Uterus (tissue), 4 donors: ENCODE measurements at places on chromosomes 3 and 15. TPM values are rescaled to one million over a fixed set of nuclear protein-coding genes. Genes with fewer than 3 reads are reported as not detected.
A peak's percentile ranks its signal among the peaks of the same experiment; 100 is the strongest.

Gene DNAJB8
- not detected for total RNA-seq

Gene ITPR1
- 162 TPM for total RNA-seq

Gene ZNF592
- total RNA-seq = 4.7 TPM

Gene ACOX2
- 10.3 TPM for total RNA-seq

GRCh38 chr3:57756528-57757401 lies 656 bp downstream of the SLMAP start:
- peak overlapping the region; percentile 96 for H3K4me3 ChIP-seq
- H3K4me1 ChIP-seq = peaks cover 4% of the 10 kb centered on the region
- peak; percentile 59 for DNase-seq
- no peaks in the 10 kb centered on the region for H3K27me3 ChIP-seq
- peak overlapping the region; percentile 91 for H3K27ac ChIP-seq

- no peaks in the 10 kb centered on the region for H3K4me1 ChIP-seq
- no peak overlapping the region for H3K27ac ChIP-seq
- H3K36me3 ChIP-seq = no peaks in the 10 kb centered on the region
Observed at GRCh38 chr15:91348752-91349500, 248.9 kb downstream of the SV2B start.

GRCh38 chr3:128665362-128666021 lies 14.9 kb upstream of the RPN1 start:
- H3K27me3 ChIP-seq = no peaks in the 10 kb centered on the region
- no peaks in the 10 kb centered on the region for H3K4me1 ChIP-seq
- no peak for DNase-seq
- no peak overlapping the region for H3K27ac ChIP-seq
- no peak overlapping the region for H3K4me3 ChIP-seq
- no peaks in the 10 kb centered on the region for H3K36me3 ChIP-seq

DNA sequence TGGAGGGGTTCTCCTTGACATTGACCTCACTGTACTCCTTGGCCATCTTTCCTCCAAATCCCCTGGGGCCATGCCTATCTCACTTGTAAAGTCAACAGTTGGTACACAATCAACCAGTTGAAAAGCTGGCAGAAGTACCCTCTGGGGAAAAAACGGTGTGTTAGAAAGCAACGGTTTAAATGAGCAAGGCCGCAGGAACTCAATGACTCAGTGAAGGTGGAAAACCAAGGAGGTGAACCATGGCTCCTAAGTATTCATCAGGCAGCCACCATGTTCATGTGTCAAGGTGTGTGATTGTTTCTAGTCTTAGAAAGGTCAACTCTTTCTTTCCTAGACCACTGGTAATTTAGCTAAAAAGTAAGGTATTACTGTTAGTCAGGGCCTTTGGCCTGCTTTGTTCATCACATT lies 130.9 kb upstream of the SATB1 start:
- no peaks in the 10 kb centered on the region for H3K36me3 ChIP-seq
- no peak overlapping the region for H3K4me3 ChIP-seq
- H3K27ac ChIP-seq = no peak overlapping the region
- no peaks in the 10 kb centered on the region for H3K4me1 ChIP-seq
- DNase-seq = no peak
- no peaks in the 10 kb centered on the region for H3K27me3 ChIP-seq

DNA sequence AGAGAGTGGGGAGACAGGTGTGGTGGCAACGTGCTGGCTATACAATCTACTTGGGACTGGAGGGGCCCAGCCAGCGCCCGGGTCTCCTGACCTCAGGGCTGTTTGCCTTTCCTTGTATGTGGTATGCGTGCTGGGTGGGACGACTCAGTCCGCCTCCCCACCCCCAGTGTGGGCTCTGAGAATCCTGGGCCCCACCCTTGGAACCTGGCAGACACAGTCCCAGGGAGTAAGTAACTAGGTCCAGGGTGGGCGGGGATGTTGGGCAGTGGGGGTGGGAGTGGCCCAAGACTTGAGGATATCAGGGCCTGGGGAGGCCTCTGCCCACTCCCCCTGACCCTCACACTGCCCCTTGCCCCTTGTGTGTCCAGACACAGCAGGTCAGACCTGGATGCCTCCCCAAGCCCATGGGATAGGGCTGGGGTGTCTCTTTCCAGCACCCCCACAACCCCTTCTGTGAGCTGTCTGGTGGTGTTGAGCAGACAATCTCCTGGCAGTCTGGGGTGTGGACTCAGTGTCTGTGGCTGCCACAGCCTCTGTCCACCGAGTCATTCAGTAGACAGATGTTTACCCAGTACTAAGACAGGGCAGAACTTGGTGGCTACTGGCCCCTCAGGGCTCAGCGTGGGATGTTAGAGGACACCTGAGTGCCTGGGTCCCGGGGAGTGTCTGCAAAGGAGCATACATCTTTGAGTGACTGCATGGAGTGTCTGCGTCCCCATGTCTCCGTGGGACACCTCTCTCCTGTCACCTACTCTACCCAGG lies 1.3 kb downstream of the CHST13 start:
- no peak for DNase-seq
- H3K4me3 ChIP-seq = no peak overlapping the region
- peaks cover 5% of the 10 kb centered on the region for H3K27me3 ChIP-seq
- no peaks in the 10 kb centered on the region for H3K36me3 ChIP-seq
- H3K27ac ChIP-seq = no peak overlapping the region

DNA sequence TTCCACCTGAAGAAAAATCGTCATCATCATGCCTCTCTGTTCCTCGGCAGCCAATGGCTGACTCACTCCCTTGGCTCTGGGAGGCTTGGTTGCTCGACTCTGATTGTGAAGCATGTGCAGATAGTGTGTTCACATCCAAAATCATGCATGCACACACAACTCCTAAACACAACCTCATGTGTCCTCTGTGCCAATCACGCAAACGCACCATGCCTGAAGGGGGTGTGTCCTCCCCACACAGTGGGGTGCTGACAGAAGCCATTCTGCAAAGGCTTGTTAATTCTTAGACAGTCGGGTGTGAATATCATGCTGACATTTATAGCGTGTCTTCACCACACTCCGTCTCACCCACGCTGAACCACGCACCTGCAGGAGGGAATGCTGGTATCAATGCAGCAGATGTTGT lies 11.4 kb upstream of the CCDC174 start:
- no peaks in the 10 kb centered on the region for H3K36me3 ChIP-seq
- no peak overlapping the region for H3K27ac ChIP-seq
- H3K27me3 ChIP-seq = no peaks in the 10 kb centered on the region
- no peak for DNase-seq
- no peak overlapping the region for H3K4me3 ChIP-seq
- H3K4me1 ChIP-seq = no peaks in the 10 kb centered on the region

DNA sequence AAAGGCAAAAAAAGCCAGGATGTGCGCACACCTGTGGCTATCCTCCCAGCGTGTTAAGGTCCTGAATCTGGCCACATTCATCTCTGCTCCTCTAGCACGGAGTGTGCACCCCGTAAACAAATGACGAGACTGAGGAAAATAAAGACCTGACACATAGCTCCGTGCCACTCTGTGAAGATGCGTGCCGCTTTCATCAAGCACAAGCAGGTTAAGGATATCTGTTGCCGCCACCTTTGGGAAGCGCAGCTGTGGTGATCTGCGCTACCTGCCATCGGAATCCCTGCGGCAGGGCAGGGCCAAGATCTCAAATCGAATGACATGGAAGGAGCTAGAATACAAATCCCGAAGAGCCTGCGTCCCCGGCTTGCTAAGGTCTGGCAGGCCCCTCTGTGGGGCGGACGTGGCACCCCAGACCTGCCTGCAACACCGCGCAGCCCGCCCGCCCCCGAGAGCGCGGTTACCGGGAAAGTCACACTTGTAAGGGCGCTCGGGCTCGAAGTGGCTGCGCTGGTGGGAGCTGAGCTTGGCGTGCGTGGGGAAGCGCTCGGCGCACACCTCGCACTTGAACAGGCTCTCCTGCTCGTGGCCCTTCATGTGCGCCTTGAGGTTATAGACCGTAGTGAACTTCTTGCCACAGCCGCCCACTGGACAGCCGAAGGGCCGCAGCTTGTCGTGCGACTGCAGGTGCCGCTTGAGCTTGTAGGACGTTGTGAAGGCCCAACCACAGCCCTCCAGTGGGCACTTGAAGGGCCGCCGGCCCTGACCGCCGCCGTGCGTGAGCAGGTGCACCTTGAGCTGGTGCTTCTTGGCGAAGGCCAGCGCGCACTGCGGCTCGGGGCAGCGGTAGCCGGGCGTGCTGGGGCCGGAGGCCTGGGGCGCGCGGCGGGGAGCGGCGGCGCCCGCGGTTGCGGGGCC lies 936 bp downstream of the ZXDC start:
- no peaks in the 10 kb centered on the region for H3K27me3 ChIP-seq
- DNase-seq = peak; percentile 28
- peak overlapping the region; percentile 59 for H3K4me3 ChIP-seq
- no peaks in the 10 kb centered on the region for H3K36me3 ChIP-seq
- peaks cover 20% of the 10 kb centered on the region for H3K4me1 ChIP-seq
